Hematopoietic multipotent progenitor cell treated with erythropoietin and hydrocortisone succinate and interleukin-3 and kit ligand, for 8 days (in vitro differentiated cells): ENCODE measurements at places on chromosomes 13 and 19.

GRCh38 chr19:51364200-51365106 is 1.7 kb downstream of the ETFB start:
- no peak for DNase-seq

GRCh38 chr13:81305928-81306327 is 965.0 kb upstream of the SPRY2 start:
- no peak for DNase-seq

- DNase-seq = no peak
These were observed 10.4 kb downstream of the CLASRP start for GRCh38 chr19:45049073-45049736.

GRCh38 chr13:112969692-112970338 is 801 bp downstream of the MCF2L start:
- no peak for DNase-seq

- no peak for DNase-seq
These were observed 1203.3 kb downstream of the UQCRFS1 start for GRCh38 chr19:28009696-28010095.

GRCh38 chr13:53466576-53466975 is 438.0 kb downstream of the OLFM4 start:
- DNase-seq = no peak

DNA sequence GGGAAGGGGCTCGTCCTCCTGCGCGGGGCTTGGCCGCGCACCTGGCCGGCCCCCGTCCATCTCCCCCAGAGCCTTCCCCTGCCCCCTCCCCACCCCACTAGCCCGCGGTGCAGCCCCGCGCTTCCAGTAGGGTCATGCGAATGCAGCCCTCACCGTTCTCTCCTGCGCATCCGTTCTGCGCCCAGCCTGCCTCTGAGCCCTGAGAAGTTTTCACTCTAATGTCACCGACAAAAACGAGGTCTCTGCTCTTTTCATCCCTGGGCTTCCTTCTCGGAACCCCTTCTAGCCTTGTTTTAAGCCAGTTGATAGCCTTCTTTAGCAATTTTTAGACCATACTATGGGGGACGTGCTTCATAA is 97.4 kb downstream of the ATP8A2 start:
- no peak for DNase-seq

DNA sequence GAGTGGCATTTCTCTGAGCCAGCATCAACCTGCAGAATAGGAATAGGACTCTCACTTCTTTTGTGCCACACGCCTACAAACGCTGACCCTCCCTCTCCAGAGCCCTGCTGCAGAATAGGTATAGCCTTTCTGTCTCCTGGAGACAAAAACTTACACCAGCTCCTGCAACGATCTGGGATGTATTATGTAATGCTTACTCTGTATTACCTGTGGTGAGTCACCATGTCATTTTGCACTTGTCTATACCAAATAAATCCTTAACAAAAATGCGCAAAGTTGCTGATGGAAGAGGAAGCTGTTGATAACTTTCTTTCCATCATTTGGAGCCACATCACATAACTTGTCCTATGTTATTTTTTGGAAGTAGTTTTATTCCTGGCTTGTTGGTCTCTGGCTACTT is 155.8 kb upstream of the FNDC3A start:
- no peak for DNase-seq

DNA sequence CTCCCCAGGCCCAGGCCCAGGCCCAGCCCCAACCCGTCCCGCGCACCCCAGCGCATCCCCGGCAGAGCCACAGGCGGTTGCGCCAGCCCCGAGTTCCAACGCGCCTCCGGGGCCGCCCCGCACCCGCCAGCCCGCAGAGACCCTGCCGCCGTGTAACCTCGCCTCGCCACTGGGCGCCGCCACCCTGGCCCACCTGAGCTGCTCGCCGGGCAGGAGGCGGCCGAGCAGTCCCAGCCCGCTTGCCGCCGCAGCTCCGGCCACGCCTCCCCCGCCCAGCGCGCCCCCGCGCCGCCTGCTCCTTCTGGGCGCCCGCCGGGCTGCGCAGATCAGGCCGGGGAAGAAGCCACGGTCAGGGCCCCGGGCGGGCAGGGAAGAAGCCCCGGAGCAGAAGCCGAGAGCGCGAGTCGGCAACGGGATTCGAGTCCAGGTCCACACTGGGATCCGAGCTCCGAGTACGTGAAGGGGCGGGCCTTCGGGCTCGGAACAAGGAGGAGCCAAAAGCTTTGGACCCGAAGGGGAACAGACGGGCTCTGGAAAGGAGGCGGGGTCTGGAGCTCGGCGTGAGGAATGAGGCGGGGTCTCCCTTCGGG is at the start of gene MBOAT7:
Gene MBOAT7, minus strand, starts transcription at position 436 of the 590 bp plus-strand sequence. CDS start 1,072 bp downstream, outside the sequence.
- no peak for DNase-seq

- no peak for DNase-seq
These were observed at the start of gene CXCL17 for GRCh38 chr19:42442833-42443232. Gene CXCL17 (minus strand): TSS chr19:42442946. CDS start chr19:42442832, 114 bp downstream.

GRCh38 chr13:95025116-95025515 is 276.1 kb downstream of the ABCC4 start:
- no peak for DNase-seq

DNA sequence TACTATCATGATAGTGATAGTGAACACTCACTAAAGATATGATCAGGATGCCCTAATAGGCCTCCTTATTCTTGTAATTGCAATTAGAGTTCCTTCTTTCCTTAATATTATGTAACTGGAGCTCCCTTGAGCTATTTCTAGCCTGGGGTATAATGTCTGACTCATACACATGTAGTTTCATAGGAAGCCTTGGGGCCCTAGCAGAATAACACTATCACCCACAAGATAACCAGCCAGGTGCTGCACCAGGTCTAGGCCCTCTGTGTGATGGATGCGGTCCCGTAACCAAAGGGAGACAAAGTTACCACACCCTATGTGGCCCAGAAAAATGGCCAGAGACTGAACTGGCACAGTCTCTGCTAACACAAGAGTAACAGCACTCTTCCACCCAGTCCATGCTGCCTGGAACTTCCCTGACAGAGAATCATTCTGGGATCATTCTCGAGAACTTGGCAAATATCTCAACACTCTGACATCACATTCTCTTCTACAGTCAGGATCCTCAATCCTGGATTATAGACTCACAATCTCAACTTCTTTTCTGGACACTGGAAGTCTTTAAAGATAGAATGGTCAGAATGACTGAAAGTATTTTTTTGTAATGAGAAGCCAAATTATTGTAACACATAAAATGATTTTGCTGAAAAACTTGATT is 32.6 kb upstream of the IGFL4 start:
- no peak for DNase-seq

GRCh38 chr19:46992699-46993535 is 26.7 kb upstream of the NPAS1 start:
- DNase-seq = no peak

- DNase-seq = no peak
These were observed 151.6 kb downstream of the SLITRK1 start for GRCh38 chr13:83730674-83731073.

- no peak for DNase-seq
These were observed 22.5 kb downstream of the C19orf44 start for GRCh38 chr19:16518483-16519229.

GRCh38 chr13:41411522-41411921 is 45.8 kb upstream of the RGCC start:
- peak; percentile 47 for DNase-seq

- no peak for DNase-seq
These were observed 57.9 kb downstream of the KCTD12 start for GRCh38 chr13:76828316-76828741.
